NCI-H1092 treated with DMSO at 0.1 percent for 48 hours (cell line): ENCODE measurements at places on chromosomes 1 and 21.
A peak's percentile ranks its signal among the peaks of the same experiment; 100 is the strongest.

- no peak for DNase-seq
Observed at GRCh38 chr1:84133479-84133878, 10.6 kb upstream of the PRKACB start.

GRCh38 chr1:89706700-89707012 is 73.7 kb downstream of the LRRC8C start:
- DNase-seq = no peak

GRCh38 chr1:92486251-92487077 is at the start of gene GFI1:
GFI1 (minus strand) TSS chr1:92486925; CDS start chr1:92483487, 3,438 bp downstream.
- peak; percentile 10 for DNase-seq

DNA sequence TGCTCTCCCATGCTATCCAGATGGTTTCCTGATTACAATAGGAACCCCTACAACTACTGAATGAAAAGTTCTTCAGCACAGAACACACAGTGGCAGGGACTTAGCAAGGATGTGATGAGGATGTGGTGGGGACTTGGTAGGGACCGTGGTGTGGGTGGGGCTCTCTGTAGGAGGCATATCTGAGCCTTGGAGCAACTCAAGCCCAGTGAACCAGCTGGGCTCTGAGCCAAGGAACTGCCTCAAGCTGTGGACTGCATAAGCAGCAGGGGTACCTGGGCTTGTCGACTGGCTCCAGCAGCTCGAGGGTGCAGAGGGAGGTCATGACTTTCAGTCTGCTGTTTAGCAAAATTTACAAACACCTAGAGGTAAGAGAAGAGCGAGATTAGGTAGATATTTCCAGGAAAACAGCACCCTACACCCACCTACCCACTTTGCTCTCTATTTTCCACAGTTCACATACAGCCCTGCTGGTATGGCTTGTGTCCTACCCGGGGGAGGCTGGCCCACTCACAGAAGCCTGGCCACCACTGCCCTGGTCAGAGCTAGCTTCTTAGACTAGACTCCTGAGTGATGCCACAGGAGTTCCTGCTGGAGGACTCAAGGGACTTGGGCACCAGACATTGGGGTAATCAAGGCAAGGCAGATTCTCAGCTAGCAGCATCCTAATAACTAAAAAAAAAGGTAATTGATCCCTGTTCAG is 86.8 kb upstream of the GCLM start:
- DNase-seq = no peak

- DNase-seq = peak; percentile 67
Observed at GRCh38 chr1:91165033-91165654, 143.3 kb upstream of the ZNF644 start.

GRCh38 chr1:93959413-93959812 is 50.2 kb upstream of the GCLM start:
- DNase-seq = no peak

GRCh38 chr1:1279028-1279427 is 1.2 kb upstream of the SCNN1D start:
- no peak for DNase-seq

DNA sequence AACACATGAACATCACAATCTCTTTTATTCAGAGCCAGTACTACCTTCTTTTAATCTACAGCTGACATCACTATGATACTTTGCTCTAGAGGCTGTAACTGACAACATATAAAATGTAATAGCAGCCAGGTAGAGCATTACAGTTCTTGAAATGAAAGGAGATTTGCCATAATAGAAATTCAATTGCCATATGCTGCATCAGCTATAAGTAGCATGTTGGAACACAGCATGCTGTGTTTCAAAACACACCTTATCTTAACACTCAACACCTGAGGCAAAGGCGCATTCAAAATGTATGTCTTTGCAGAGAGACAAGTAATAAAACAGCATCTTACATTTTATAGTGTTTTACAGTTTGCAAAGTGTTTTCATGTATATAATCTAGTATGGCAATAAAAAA is 24.0 kb upstream of the KRTAP21-1 start:
- no peak for DNase-seq

DNA sequence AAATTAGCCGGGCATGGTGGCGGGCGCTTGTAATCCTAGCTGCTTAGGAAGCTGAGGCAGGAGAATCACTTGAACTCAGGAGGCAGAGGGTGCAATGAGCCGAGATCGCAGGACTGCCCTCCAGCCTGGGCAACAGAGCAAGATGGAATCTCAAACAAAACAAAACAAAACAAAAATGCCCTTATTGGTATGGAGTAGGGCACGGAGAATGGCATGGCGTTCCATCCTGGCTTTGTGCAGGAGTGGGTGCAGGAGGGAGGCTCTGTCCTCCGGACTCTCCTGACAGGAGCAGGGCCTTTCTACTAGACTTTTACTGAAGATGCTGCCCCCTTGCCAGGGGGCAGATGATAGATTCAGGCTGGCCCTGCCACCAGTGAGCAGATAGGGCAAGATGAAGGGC is 1.0 kb downstream of the TMEM61 start:
- DNase-seq = no peak

GRCh38 chr1:236541710-236542109 is 17.9 kb downstream of the LGALS8 start:
- DNase-seq = no peak

GRCh38 chr1:108595507-108595906 is 35.6 kb downstream of the EEIG2 start:
- no peak for DNase-seq

- no peak for DNase-seq
Observed at GRCh38 chr1:202438393-202439174, 90.1 kb downstream of the PPP1R12B start.

GRCh38 chr21:45548711-45549491 is 6.7 kb upstream of the SLC19A1 start:
- DNase-seq = no peak

GRCh38 chr1:5651964-5652821 is 340.0 kb downstream of the NPHP4 start:
- no peak for DNase-seq
